Activated T-helper 2 cell treated with anti-CD3 and anti-CD28 coated beads, Interferon-gamma antibody, Interleukin-2, Interleukin-4, amounts not matched to agents 10 μg/mL and 5 μg/mL and 100 μg/mL, durations not matched to agents 14 hours and 24 hours and 36 hours (primary cell): ENCODE measurements at places on chromosomes 13 and 19. TPM values are rescaled to one million over a fixed set of nuclear protein-coding genes. Genes with fewer than 3 reads are reported as not detected.

The DPY19L3 gene
- total RNA-seq, result 16.7 and 19.4 TPM in 2 replicates

The LIM2 gene
- not detected in 2 replicates for total RNA-seq

The TGFBR3L gene
- total RNA-seq, result 6.3 TPM in 2 replicates

The ADGRE1 gene
- 1.4 and 2.1 TPM in 2 replicates for total RNA-seq

The NTF4 gene
- total RNA-seq, result not detected in 2 replicates

The NCAN gene
- total RNA-seq, result 0.23 TPM in 1 of 2 replicates, not detected in the other
